ENCODE measurements at places on chromosomes 3 and 15.

- no peak for DNase-seq
Observed at GRCh38 chr15:93894438-93895036, 336.8 kb upstream of the MCTP2 start.

- no peak for DNase-seq
Observed at GRCh38 chr15:66682246-66682645, 19.8 kb upstream of the SMAD6 start.

DNA sequence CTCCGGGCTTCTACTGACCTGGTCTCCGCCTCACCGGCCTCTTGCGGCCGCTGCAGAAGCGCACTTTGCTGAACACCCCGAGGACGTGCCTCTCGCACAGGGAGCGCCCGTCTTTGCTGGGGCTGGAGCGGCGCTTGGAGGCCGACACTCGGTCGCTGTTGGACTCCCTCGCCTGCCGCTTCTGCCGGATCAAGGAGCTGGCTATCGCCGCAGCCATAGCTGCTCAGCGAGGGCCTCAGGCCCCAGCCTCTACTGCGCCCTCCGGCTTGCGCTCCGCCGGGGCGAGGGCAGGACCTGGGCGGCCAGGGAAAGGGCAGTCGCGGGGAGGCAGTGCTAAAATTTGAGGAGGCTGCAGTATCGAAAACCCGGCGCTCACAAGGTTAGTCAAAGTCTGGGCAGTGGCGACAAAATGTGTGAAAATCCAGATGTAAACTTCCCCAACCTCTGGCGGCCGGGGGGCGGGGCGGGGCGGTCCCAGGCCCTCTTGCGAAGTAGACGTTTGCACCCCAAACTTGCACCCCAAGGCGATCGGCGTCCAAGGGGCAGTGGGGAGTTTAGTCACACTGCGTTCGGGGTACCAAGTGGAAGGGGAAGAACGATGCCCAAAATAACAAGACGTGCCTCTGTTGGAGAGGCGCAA lies 319.2 kb downstream of the FGF12 start:
- peak; percentile 16 for DNase-seq

GRCh38 chr3:98901119-98901391 lies 440 bp downstream of the DCBLD2 start:
- DNase-seq: peak; percentile 56

DNA sequence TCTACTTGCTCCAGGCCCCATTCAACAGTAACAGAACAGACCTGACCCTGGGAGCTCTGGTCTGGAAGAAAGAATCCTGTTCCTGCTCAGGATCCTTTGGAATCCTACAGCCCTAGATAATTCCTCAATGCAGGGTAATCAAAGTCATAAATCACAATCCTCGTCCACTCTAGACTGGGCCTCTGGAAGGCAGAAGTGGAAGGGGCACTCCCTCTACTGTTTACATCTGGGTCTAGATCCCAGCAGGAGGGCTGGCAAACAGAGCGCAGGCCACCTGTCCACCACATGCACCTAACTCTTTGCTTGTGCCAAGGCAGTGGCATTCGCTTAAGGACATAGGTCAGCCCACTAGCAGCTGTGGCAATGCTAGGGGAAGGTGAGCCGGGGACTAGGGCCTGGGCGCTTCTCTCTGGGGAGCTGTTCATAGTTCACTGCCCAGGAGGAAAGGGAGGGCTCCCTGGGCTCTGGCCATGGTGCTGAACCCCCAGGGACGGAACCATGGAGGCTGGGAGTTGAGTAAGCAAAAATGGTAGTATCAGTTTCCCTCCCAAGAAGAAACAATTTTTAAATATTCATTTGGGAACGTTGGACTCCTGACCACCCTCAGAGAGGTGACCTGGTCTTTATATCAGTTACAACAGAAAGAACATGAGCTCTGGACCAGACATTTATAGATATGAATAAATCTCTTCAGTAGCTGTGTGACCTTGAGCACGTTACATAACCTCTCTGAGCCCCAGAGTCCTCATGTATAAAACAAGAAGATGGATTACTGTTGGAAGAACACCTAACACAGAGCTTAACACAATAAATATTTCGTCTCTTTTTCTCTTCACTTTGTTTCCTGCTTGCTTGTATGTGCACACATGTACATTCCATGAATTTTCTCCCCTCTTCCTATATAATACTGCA lies 90.2 kb downstream of the NTRK3 start:
- DNase-seq: peak; percentile 23

DNA sequence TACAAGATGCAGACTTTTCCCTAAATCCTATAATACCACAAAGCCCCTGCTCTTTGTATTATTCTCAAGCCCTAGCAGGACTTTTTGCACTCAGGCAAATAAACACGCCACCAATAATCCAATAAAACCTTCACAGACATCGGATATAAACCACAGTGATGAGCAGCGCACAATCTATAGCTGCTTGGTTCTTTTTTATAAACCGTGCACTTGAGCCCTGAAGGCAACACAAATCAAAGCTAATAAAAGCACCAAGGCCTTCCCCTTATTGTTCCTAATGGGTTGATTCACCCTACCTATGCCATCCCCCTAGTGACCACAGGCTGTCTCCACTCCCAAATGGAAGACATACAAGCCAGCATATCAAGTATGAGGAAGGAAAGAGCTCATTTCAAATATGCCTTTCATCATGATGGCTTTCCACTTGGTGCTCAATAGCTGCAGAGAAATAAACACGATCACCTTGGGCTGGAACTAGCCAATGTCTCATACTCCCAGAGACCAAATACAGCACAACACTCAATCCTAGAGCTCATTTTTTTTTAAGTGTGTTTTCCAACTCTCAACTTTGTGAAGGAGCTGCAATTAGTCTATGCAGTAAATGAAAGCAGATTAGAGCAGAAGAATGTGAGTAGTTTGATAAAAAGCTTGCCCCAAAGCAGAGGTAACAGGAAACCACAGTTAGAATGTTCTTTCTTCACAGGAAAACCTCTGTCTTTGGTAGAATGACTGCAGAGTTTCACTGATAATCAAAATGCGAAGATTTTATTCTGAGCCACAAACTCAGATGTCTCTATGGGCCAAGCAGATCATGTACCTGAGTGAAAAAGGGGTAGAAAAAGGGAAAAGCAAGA lies 573.9 kb downstream of the AGBL1 start:
- DNase-seq: no peak

Data from EL (cell line).